Activated gamma-delta T cell treated with Interleukin-2 at 50 U/mL for 16 hours (primary cell): ENCODE measurements at places on chromosomes 1 and 21.

DNA sequence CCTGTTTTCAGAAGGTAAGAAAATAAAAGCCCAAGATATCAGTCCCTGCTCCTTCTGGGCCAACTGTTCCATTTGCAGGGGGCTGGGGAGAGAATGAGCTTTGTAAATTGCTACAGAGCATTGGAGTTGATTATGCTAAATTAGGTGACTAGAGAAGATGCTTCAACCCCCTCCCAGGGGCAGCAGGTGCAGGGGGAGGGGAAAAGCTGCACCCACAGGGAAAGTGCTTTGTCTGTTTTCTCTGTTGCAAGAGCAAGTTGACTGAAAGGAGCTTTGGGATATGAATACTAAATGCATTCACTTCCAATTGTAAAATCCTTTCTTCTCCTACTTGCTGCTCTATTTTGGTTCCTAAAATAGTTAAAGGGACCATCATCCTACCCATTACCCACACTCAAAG lies 16.5 kb upstream of the PIGM start:
- no peak for DNase-seq

- DNase-seq, result no peak
Observed at GRCh38 chr1:22452481-22452957, 868 bp downstream of the ZBTB40 start.

- no peak for DNase-seq
Observed at GRCh38 chr1:28249866-28250295, 9.4 kb upstream of the SESN2 start.

GRCh38 chr1:24793447-24794129 lies 48.3 kb downstream of the CLIC4 start:
- DNase-seq, result no peak

GRCh38 chr1:43152866-43153265 lies 19.2 kb downstream of the EBNA1BP2 start:
- no peak for DNase-seq

DNA sequence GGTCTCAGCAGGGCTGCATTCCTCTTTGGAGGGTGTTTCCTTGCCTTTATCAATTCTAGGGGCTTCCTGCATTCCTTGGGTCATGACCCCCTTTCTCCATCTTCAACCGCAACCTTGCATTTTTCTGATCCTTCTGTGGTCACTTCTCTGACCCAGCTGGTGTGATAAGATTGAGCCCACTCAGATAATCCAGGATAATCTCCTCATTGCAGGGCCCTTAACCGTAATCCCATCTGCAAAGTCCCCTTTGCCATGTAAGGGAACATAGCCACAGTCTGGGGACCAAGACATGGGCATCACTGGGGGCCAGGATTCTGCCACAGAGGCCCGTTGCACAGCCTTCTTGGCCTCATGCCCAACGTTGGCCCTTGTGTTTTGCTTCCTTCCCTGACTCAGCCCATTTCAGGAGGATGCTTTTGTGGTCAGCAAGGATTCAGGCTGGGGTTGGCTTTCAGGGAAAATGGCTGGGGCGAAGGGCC lies 35.0 kb upstream of the IL19 start:
- no peak for DNase-seq

DNA sequence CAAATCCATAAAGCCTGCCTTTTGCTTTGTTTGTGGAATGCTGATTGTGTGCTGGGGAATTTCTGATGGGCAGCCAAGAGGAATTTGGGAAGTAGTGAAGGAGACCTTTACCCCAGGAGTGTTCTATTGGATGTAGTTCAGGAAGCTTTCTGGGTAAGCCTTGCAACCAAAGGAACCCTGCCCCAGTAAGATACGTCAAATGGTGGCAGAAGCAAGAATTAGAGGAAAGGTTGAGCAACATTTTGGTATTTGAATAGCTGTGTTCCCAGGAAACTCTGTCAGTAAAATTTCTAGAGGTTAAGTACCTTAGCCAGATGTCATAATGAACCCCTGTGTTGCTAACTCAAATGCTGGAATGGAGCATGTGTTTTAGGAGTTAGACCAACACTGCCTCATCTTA lies 6.4 kb downstream of the MGST3 start:
- DNase-seq, result no peak

DNA sequence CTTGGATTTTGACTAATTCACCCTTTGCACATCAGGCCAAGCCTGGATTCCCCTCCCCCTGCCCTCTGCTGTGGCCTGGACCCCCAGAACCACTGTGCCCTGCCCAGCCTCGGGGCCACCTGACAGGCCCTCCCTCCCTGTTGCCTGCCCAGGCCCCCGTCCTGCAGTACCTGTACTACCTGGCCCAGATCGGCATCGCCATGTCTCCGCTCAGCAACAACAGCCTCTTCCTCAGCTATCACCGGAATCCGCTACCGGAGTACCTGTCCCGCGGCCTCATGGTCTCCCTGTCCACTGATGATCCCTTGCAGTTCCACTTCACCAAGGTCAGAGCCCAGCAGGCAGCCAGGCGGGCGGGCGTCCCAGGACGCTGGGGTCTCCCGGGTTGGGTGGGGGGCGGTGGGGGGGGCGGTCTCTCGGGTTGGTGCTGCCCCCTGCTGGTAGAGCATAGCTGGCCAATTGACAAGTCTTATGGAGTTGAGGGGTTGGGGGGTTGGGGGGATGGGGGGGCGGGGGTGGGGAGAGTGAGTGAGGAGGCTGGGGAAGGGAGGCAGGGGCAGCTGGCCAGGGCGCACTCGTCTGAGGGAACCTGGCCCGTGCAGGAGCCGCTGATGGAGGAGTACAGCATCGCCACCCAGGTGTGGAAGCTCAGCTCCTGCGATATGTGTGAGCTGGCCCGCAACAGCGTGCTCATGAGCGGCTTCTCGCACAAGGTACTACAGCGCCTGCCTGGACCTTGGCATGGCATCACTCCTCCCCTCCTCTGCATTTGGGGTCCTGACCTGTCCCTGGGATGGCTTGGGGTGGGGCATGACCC lies 10.7 kb downstream of the AMPD2 start:
- peak; percentile 48 for DNase-seq

- DNase-seq, result no peak
Observed at GRCh38 chr1:8230292-8230621, 87.7 kb upstream of the SLC45A1 start.

DNA sequence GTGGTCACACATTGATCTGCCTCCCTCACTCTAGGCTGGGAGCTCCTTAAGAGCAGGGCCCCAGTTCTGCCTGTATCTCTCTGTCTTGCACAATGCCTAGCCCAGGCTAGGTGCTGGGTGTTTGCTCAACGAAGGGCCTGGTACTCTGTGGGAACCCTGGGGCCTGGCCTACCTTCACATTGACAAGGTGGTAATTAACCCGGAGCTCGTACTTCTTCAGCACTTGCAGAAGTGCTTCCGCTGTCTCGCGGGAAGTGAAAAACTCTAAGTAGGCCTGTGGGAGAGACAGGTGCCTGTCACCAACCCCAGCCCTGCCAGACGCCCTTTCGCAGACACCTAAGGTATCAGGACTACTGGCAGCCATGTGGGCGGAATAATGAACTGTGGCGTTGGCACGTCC lies 13.7 kb downstream of the MTHFR start:
- no peak for DNase-seq

DNA sequence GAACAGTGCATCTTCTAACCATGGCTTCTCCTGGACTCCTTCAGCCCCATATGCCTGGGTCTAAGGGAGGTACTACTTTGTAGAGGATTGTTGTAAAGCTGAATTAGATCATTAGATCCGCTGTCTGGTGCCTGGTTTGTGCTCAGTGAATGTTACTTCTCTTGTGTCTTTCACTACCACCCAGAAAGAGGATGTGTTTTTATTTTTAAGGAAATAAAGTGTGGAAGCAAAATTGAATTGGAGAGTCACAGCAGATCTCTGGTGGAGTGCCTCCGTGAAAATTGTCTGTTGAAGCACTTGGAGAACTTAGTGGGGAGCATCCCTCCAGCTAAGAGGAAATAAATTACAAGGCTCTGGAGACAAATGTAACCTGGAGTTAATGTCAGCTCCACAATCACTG lies 101.8 kb upstream of the ARTN start:
- no peak for DNase-seq

- DNase-seq, result no peak
Observed at GRCh38 chr1:163295949-163296348, 25.8 kb upstream of the NUF2 start.

DNA sequence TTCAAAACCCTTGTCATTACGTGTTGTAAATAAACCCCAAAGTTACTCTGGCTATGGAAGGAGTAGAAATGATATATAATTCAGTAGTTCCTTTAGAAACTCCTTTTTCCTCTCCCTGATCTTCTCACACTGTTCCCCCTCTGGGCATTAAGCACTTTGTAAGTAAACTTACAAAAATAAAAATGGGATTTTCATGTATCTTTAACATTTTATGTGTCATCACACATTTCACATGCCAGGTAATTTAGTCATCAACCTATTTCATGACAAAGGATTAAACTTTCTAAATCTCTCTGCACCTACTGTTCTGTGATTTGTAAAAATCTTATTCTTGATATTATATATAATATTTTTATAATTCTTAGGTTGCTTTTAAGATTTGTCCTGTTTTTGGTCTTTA lies 176.9 kb downstream of the NEK7 start:
- DNase-seq, result no peak

GRCh38 chr1:209398313-209398991 lies 185.1 kb upstream of the CAMK1G start:
- DNase-seq, result no peak

DNA sequence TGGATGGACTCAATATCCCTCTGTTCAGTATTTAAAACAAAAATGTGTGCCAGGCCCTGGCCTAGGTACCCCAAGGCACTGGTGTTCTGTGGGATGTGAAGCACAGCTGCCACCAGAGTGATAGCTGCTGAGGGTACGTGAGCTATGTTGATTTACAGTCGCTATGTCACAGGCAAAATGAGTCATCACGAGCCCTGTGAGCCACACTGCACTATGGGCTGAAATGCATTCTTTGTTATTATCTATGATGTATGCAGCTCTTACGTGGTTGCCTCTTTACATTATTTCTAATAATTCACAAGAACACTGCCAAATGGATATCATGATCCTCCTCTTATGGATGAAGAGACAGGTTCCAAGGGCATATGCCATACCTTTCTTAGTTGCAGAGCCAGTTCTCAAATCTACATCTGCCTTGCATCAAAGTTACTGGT lies 2.1 kb downstream of the TEX38 start:
- DNase-seq, result no peak

DNA sequence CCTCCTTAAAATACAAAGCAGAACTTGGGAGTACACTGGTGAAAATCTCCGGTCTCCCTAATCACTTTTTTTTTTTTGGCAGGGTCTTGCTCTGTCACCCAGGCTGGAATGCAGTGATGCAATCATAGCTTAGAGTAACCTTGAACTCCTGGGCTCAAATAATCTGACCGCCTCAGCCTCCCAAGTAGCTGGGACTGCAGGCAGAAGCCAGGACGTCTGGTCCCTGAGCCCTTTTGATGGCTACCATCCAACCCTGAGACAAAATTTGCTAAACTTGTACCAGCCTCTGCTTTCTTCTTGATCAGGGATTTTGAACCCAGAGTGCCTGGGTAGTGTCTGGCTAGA lies 4.1 kb downstream of the L1TD1 start:
- DNase-seq, result no peak

DNA sequence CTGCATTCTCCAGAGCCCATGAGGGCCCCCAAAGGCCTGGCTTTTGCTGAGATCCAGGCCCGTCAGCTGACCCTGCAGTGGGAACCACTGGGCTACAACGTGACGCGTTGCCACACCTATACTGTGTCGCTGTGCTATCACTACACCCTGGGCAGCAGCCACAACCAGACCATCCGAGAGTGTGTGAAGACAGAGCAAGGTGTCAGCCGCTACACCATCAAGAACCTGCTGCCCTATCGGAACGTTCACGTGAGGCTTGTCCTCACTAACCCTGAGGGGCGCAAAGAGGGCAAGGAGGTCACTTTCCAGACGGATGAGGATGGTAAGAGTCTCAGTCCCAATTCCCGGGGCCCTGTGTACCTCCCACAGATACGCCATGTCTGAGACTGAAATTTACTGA lies 39.1 kb downstream of the PTPRU start:
- no peak for DNase-seq

DNA sequence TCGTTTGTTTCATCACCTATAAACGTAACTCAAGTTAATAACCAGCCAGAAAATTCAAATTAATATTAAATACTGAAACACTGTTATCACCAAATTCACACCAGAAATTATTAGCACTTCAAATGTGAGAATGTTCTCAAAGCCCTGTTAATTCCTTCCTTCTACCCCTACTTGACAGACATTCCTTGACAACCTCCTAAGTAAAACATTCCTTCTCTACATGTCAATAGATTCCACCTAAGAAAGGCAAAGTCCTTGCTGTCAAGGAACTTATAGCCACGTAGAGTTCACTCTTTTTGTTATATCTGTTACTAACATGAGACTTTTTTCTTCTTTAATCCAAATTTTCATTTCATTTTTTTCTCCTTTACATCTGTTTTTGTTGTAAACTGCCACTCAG lies 441.5 kb downstream of the SMYD3 start:
- DNase-seq, result no peak

DNA sequence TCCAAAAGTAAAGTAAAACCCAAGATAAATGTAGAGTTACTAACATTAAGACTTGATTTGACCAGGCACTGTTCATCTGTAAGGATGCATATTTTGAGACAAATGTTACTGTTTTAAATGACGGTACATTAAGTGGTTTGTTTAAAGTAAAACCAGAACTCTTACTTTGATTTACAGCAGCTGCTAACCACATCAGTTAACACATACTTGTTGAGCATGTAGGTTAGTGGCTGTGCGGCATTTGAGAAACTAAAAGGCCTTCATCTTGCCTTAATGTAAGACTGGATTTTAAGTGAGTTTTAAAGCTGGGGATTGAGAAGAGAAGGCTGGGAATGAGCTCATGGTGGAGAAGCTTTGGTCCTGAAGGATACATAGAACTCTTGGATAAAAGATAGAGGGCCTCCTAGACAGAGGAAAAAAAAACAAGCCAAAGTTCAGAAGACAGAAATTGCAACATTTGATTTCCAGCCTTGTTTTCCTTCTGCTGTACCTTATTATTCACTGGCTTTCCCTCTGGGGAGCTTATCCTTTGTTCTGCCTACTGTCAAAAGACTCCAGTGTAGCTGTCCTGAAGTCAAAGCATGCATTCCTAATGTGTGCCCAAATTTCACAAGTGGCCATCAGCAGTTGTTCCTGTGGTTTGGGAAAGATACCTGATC lies 66.6 kb downstream of the MTR start:
- DNase-seq, result no peak

DNA sequence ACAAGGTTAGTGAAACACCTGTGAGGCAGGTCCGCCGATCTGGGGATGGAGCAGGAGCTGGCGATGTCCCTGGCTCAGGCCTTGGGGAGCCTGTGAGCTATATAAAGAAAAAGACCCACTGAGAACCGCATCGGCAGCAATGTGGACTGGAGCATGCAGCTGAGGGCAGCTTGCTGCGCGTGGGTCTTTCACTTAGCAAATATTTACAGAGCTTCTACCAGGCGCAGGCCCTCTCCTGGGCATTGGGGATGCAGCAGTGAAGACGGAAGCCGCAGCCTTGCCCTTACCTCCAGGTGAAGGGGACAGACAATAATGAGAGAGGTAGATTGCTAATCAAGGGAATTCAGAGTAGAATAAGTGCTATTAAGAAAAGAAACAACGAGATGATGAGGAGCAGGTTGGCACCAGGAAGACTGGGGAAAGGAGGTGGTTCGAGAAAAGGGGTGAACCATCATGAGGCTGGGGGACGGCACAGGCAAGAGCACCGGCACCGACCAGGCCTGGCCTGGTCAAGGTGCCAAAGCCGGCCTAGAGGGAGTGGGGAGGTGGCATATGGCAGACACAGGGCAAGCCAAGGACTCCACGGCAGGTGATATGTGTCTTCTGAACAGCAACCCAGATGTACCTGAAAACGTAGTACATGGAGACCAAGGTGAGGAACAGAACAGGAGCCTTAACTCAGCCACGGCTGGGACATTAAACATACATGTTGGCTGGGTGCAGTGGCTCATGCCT lies 60.7 kb upstream of the PAX7 start:
- no peak for DNase-seq
